ENCODE measurements at places on chromosomes 2 and 18. TPM values are rescaled to one million over a fixed set of nuclear protein-coding genes. Genes with fewer than 3 reads are reported as not detected.
A peak's percentile ranks its signal among the peaks of the same experiment; 100 is the strongest.

- H3K27ac ChIP-seq = no peak overlapping the region
- H3K27me3 ChIP-seq = no peaks in the 10 kb centered on the region
- peaks cover 2% of the 10 kb centered on the region for H3K36me3 ChIP-seq
- no peak overlapping the region for H3K4me3 ChIP-seq
- no peak for DNase-seq
- peaks cover 1% of the 10 kb centered on the region for H3K4me1 ChIP-seq
Observed at GRCh38 chr2:43265001-43265400, 38.6 kb upstream of the ZFP36L2 start.

DNA sequence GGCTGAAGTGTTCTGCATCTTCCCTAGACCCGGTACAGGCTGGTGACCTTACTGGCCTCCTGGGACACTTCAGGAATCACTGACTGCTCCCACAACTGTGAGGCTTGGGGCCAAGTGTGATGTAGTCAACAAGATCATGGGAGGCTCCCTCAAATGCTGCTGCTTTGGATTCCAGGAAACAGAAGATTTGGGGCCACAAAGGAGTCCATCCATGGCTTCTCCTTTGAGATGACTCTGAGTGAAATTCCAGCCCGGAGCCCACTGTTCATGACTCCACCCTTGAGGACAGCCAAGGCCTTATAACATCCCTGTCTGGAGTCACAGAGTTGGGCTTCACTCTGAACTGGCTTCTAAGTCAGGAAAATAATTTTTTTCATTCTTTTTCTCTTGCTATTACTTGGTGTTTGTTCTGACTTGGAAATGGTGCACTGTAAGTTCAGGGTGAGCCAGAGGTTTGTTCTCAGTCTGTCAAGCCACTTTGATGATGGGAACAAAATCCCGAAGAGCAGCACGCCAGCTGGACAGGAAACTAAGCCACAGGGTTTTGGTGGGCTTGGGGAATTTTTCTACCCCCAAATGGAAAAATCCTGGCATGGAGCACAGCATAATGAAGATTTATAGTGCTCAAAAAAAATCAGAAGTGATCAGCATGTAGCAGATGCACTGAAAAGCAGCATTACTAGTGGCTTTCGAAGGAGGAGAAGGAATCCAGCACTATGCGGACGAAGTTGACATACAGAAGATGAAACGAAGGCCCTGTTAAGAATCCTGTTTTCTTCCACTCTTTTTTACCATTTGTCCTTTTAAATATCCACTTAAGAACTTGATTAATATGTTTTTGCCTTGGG, 98.1 kb upstream of the ZFP36L2 start:
- no peak for DNase-seq
- H3K27me3 ChIP-seq = no peaks in the 10 kb centered on the region
- H3K36me3 ChIP-seq = peaks cover 14% of the 10 kb centered on the region
- H3K27ac ChIP-seq = no peak overlapping the region

- H3K27ac ChIP-seq = no peak overlapping the region
- peaks cover 13% of the 10 kb centered on the region for H3K4me1 ChIP-seq
- H3K36me3 ChIP-seq = no peaks in the 10 kb centered on the region
- peaks cover 38% of the 10 kb centered on the region for H3K27me3 ChIP-seq
- peak; percentile 60 for DNase-seq
- peak overlapping the region; percentile 23 for H3K4me3 ChIP-seq
Observed at GRCh38 chr2:170409164-170409535, 231.2 kb downstream of the MYO3B start.

DNA sequence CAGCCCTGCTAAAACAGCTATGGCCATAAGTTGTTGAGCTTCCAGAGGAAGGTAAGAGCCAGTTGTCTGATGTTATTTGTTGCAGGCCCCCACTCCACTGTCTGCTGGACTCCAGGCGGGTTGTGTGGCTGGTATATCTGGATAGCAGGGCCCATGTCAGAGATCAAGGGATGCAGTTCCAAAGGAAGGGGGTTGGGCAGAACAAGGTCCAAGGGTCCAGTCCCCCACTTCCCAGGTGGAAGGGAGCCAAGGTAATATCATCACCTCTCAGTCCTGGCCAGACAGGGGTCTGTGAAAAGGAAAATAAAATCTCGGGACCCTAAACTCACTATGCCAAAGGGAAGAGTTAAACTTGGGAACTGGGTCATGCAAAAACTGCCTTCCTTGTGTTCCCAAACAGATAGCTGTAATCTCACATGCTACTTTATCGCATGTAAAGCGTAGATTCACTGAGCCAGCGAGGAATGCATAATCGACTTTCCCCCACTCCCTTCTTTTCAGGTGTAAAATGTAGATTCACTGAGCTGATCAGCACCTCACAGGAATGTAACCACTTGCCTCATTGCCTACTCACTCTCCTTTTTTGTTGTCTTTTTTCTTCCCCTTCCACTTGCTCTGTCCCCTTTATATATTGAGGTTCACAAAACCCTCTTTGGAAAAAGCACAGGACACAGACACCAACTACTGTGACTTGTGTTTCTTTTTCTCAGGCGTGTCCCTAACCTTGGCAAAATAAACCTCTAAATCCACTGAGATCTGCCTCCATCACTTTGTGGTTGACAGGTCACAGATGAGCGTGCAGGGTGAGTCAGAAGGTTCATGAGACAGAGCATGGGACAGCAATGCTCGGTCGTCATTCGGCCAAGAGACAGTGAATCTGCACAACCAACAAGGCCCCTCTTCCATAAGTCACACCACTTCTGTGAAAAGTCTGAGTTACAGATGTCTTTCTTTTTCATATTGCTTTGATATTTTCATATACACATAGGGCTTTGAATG, 255.3 kb upstream of the SIX2 start:
- DNase-seq = no peak
- H3K36me3 ChIP-seq = no peaks in the 10 kb centered on the region
- H3K27me3 ChIP-seq = peaks cover 19% of the 10 kb centered on the region
- H3K27ac ChIP-seq = no peak overlapping the region

DNA sequence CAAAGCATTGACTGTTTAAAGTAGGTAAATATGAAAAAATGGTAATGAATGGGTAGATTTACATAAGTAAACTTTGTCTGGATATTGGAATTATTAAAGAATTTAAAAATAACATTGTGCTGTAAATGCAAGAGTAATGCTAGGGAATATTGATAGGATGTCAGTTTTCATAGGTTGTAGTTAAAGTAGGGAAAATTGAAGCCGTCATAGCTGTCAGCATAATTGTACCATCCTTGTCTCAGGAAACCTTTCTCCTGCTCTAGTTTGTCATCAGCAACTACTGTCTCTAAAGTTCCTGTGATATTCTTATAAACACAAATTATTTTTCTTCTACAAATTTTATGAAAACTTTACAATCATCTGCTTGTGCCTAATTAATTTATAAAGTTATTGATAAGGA, 10.1 kb upstream of the SPAG16 start:
- no peaks in the 10 kb centered on the region for H3K4me1 ChIP-seq
- no peak for DNase-seq

- no peaks in the 10 kb centered on the region for H3K27me3 ChIP-seq
- H3K4me1 ChIP-seq = no peaks in the 10 kb centered on the region
- H3K27ac ChIP-seq = peak overlapping the region; percentile 0
Observed at GRCh38 chr18:35131387-35132020, 90.3 kb downstream of the MAPRE2 start.

DNA sequence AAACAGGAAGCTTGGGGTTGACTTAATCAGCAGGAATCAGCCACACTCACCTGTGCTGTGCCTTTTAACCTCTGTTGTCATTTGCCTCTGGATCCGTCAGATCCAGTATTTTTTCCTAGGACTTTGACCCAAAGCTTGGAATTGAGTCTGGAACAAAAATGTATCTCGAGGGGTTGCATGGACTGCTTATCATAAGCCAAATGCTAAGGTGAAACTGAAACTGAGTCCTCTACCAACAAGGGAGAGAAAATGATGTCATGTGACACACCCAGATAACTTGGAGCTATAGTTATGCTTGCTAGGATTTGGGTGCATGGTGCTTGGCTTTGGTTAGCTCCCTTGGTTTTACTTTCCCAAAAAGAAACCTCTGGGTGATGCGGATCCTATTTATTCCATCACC, 2158.6 kb upstream of the PIK3C3 start:
- H3K36me3 ChIP-seq = no peaks in the 10 kb centered on the region
- no peak for DNase-seq
- no peaks in the 10 kb centered on the region for H3K4me1 ChIP-seq
- H3K27me3 ChIP-seq = peaks cover 26% of the 10 kb centered on the region

- DNase-seq = no peak
- H3K4me1 ChIP-seq = no peaks in the 10 kb centered on the region
- H3K27ac ChIP-seq = no peak overlapping the region
Observed at GRCh38 chr2:234587341-234588053, 90.6 kb upstream of the ARL4C start.

DNA sequence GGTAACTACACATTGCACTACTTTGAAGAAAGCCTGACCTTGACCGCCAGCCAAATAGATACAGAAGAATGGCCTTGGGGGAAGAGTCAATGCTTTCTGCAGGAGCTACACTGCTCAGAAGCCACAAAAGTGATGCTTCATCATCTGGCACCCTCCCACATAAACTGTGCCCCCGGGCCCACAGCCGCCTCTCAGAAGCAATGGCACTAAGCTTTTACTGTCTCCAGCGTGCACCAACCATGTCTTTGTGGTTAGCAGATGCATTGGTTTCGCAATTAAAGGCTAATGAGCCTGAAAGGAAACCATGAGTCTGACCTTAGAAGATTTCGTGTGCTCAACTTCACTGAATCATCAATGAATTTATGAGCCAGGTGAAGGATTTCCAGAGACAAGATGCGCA, 209.4 kb upstream of the TRIB2 start:
- no peaks in the 10 kb centered on the region for H3K27me3 ChIP-seq
- DNase-seq = peak; percentile 84

DNA sequence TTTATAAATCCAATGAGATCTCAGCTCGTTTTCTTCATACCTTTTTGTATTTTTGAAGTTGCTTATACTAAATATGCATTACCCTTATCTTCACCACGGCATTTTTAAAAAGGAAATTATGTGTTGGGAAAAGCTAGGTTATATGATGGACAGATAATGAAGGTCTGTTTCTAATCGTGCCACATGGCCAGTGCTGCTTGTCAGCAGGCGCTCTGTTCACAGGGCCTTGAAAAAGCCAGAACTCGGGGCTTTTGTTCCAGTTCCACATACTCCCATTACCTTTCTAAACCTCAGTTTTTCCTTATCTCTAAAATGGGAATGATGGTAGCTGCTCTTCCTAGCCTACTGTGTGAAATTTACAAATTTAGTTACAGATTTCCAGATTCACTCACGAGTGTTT, 42.0 kb downstream of the EPAS1 start:
- H3K4me1 ChIP-seq = peaks cover 2% of the 10 kb centered on the region
- H3K36me3 ChIP-seq = no peaks in the 10 kb centered on the region
- DNase-seq = no peak
- H3K27ac ChIP-seq = no peak overlapping the region
- H3K4me3 ChIP-seq = no peak overlapping the region
- H3K27me3 ChIP-seq = peaks cover 3% of the 10 kb centered on the region

GRCh38 chr18:10661317-10661716, 135.5 kb downstream of the NAPG start:
- peaks cover 2% of the 10 kb centered on the region for H3K4me1 ChIP-seq
- DNase-seq = no peak
- H3K36me3 ChIP-seq = no peaks in the 10 kb centered on the region
- H3K27me3 ChIP-seq = peaks cover 4% of the 10 kb centered on the region
- H3K4me3 ChIP-seq = no peak overlapping the region

DNA sequence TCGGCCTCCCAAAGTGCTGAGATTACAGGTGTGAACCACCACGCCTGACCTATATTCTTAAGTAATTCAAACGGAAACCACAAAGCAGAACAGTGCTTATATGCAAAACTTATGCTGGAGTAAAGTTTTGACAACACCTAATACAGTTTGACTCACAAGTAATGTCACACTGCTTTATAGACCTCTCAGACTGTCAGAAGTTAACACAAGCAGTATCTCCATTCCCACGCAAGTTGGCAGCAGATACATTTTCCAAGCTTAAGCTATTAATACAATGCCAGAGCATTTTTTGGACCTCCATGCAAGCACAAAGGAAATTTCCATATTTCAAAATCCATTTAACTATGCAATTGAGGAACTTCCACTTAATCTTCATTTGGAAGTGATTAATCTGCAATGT, 21.0 kb upstream of the SANBR start:
- H3K27me3 ChIP-seq = no peaks in the 10 kb centered on the region
- H3K4me1 ChIP-seq = peaks cover 18% of the 10 kb centered on the region
- H3K36me3 ChIP-seq = peaks cover 5% of the 10 kb centered on the region
- DNase-seq = no peak
- no peak overlapping the region for H3K4me3 ChIP-seq

DNA sequence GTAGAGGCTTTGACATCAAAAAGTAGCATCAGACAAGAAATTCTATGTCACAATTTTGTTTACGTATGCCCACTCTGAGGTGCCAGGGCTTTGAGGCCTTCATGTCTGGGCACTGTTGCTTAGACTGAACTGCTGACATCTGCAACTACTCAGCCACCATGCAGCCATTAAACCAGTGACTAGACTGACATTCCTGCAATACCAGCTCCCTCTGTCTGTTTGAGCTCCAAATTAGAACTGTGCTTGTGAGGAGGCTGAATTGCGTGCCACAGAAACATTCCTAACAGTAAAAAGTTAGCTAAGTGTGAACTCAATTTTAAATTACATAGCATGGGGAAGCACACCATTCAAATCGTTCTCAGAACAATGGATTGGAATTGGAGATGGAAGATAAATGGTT, 163.2 kb downstream of the INSIG2 start:
- no peak overlapping the region for H3K27ac ChIP-seq
- H3K36me3 ChIP-seq = no peaks in the 10 kb centered on the region
- no peak overlapping the region for H3K4me3 ChIP-seq
- peaks cover 6% of the 10 kb centered on the region for H3K27me3 ChIP-seq
- DNase-seq = no peak
- peaks cover 6% of the 10 kb centered on the region for H3K4me1 ChIP-seq

- DNase-seq = peak; percentile 18
- H3K36me3 ChIP-seq = no peaks in the 10 kb centered on the region
- peaks cover 5% of the 10 kb centered on the region for H3K4me1 ChIP-seq
- H3K27ac ChIP-seq = no peak overlapping the region
- no peak overlapping the region for H3K4me3 ChIP-seq
- peaks cover 22% of the 10 kb centered on the region for H3K27me3 ChIP-seq
Observed at GRCh38 chr2:237227592-237228280, 142.0 kb downstream of the COPS8 start.

DNA sequence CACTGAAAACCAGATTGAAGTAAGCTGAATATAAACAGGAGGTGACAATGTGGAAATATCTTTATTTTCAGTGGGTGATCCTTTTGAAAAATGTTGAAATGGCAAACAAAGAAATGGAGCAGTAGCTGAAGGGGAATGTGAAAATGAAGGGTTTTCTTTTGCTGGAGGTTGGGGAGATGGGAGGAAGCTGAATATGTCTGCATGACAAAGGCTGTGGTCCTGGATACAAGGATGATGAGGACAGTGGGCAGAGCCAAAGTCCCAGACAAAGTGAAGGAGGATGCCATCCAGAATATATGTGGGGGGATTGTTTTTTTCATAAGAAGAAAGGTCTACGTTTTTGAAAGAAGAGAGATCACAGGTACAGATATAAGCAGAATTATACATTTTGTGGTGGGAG, 6.7 kb downstream of the ALS2 start:
- peaks cover 33% of the 10 kb centered on the region for H3K4me1 ChIP-seq
- H3K27ac ChIP-seq = no peak overlapping the region
- no peak overlapping the region for H3K4me3 ChIP-seq

Gene MGAT4A
- total RNA-seq = 49.3 TPM

Gene GPAT2
- 36.3 TPM for total RNA-seq

Gene EFR3B
- 0.08 TPM for total RNA-seq

Gene DPYSL5
- not detected for total RNA-seq

Gene NEU2
- not detected for total RNA-seq

Gene MC2R
- not detected for total RNA-seq

Gene CROCC2
- total RNA-seq = not detected

Gene PTPRN
- 1.7 TPM for total RNA-seq

Data from activated naive CD8-positive, alpha-beta T cell treated with anti-CD3 and anti-CD28 coated beads for 36 hours (primary cell).